Stimulated activated naive CD8-positive, alpha-beta T cell treated with anti-CD3 and anti-CD28 coated beads, Interleukin-15, Interleukin-2, amounts not matched to agents 100 U/mL and 50 U/mL, for 24 hours (primary cell): ENCODE measurements at places on chromosomes 13 and 19.

GRCh38 chr13:65293530-65294198 is 1936.5 kb downstream of the PCDH9 start:
- no peak for DNase-seq

- DNase-seq: no peak
Measured at GRCh38 chr13:78816154-78816553, 157.2 kb upstream of the OBI1 start.

- DNase-seq: peak; percentile 97
Measured at GRCh38 chr19:18290302-18291018, 9.0 kb upstream of the JUND start.

DNA sequence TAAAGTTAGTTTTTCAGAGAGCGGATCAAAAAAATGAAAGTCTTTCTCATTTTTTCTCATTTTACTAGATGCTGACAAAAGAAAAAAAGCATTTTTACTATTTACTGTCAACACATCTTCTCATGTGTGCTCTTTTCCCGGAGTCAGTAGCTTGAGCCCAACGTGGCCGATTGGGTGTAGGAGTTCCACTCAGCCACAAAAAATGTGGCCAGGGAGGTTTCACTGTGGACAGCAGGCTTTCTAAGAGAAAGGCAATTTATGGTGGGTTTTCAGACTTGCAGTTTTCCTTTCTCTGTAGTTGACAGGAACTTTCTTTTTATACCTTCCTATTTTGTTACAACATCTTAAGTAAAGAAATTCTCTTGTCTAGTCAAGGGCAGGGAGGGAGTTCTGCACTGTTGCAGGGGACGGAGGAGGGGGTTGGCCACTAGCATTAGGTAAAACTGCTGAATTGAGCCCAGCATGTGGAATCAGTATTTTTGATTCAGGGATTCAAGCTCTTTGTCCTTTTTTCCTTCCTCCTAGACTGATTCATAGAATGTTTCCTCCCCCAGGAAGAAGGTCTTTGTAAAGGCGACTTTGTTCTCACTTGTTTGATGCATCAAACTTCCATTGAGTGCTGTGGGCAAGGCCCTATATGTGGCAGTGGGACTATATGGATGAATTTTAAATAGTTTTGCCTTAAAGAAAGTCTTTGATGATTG is 123.1 kb downstream of the B3GLCT start:
- no peak for DNase-seq

- DNase-seq: no peak
Measured at GRCh38 chr19:2054763-2055162, 3.7 kb upstream of the MKNK2 start.

GRCh38 chr13:48873587-48873986 is 102.1 kb upstream of the FNDC3A start:
- DNase-seq: no peak

- DNase-seq: no peak
Measured at GRCh38 chr19:18220632-18221275, 5.5 kb downstream of the PDE4C start.

GRCh38 chr13:76663592-76664335 is 222.4 kb downstream of the KCTD12 start:
- no peak for DNase-seq

DNA sequence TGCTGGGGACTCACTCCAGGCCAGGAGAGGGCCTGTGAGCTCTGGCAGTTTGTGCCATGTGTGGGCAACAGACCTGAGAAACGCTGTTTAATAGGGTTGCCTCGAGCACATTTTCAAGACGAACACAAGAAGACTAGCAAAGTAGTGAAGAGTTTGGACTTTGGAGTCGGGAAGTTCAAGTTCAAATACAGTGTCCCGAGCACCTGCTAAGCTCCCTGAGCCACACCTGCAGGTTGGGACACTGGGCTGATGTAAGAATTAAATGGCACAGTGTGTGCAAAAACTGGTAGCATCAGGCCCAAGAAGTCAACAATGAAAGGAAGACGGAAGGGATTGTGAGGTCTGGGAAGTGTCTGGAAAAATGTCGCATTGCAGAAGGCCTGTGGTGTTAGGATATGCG is 112.8 kb upstream of the PABPC3 start:
- DNase-seq: no peak

DNA sequence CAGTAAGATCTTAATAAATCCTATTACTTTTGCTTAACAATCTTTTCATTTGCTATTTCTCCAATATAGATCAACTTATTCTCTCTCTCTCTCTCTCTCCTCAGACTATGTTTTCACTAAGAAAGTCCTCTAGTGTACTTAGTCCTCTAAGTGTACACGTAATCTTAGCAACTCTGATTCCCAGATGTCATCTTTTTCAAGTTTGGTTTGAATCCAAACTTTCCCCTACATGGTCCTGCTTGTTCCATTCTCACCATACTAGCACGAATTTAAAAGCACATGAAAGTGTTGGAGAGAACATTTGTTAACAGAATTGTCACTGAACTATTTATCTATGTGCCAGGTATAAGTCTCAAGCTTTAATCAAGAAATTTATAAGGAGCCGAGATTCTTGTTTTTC is 202.9 kb downstream of the SPRY2 start:
- DNase-seq: no peak

DNA sequence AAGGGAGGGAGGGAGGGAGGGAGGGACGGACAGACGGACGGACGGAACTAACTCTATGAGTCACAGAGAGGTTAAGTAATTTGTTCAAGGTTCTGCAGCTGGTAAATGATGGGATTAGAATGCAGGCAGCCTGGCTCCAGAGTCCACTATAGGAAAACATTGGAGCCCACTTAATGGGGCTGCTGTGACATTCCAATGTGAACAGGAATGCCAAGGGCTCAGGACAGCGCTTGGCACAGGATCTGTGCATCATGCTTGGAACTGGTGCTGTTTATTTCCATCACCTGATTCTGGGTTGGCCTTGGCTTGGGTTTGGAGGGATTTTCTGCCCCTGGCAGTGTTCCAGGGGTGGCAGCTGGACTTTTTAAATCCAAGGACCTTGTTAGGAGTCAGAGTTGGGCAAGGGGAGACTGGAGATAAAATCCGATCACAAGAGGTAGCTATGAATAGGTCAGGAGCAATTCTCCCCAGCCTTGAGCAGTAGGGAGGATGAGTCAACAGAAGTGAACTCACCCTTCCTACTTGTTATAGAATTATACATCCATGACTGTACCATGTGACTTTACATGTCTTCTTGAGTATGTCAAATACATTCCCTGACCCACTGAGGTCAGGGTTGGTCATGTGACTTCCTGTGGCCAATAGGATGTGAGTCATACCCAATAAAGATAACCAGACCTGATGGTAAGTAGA is 7.8 kb upstream of the HIF3A start:
- DNase-seq: no peak

DNA sequence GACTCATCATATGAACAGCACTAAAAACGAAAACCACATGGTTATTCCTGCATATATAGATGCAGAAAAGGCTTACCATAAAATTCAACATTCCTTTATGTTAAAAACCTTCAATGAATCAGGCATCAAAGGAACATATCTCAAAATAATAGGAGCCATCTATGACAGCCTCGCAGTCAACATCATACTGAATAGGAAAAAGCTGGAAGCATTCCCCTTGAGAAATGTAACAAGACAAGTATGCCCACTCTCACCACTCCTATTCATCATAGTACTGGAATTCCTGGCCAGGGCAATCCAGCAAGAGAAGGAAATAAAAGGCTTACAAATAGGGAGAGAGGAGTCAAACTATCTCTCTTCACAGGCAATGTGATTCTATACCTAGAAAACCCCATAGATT is 179.6 kb upstream of the HTR2A start:
- no peak for DNase-seq

DNA sequence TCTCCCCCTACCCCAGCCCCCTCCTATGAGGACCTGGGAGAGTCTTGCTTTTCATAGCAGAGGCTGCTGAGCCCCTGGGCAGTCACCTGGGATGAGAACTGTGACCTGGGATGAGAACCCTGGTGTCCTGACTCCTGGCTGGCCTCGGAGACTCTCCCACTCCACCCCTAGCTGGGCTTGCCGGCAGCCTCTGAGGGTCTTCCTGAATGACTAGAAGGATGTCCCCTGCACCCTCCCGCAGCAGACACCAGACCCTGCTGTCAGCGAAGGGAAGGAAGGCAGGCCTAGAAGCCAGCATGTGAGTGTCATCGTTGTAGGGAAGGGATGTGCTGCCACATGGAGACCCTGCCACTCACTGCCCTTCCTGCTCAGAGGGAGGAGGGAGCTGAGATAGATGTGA is 203.4 kb upstream of the ZNF536 start:
- DNase-seq: no peak
